ENCODE measurements at places on chromosomes 11 and 22. TPM values are rescaled to one million over a fixed set of nuclear protein-coding genes. Genes with fewer than 3 reads are reported as not detected.

Gene TRPM5
- total RNA-seq = not detected

Gene PANX1
- 21.7 TPM for total RNA-seq

Gene CATSPERZ
- total RNA-seq = 0.73 TPM

Gene PHOX2A
- total RNA-seq = not detected

Gene GGT5
- total RNA-seq = 0.69 TPM

Gene SF3A1
- 31.8 TPM for total RNA-seq

Gene OR52N4
- total RNA-seq = not detected

Gene MUC6
- not detected for total RNA-seq

Gene HBE1
- total RNA-seq = 0.35 TPM

Gene TSSK2
- total RNA-seq = not detected

Gene TMEM109
- 10.7 TPM for total RNA-seq

Gene PNPLA3
- total RNA-seq = 16.9 TPM

Gene POTEH
- not detected for total RNA-seq

Gene CALCA
- total RNA-seq = not detected

Gene APOBEC3F
- 2.9 TPM for total RNA-seq

Gene ANKK1
- not detected for total RNA-seq

Gene HTR3B
- 1.7 TPM for total RNA-seq

Gene NRGN
- not detected for total RNA-seq

Gene MFRP
- total RNA-seq = not detected

Gene GNAZ
- 22.3 TPM for total RNA-seq

Gene MYO7A
- total RNA-seq = 7.5 TPM

Gene SLC17A6
- not detected for total RNA-seq

Gene ABTB2
- 5.1 TPM for total RNA-seq

Gene BAIAP2L2
- 4.4 TPM for total RNA-seq

Gene GRM5
- total RNA-seq = not detected

Gene NLRP10
- total RNA-seq = not detected

Gene CD6
- not detected for total RNA-seq

Gene CHST1
- total RNA-seq = not detected

Gene THY1
- total RNA-seq = not detected

Gene CEND1
- not detected for total RNA-seq

Gene P4HA3
- not detected for total RNA-seq

Gene GVQW3
- 2.9 TPM for total RNA-seq

Gene ASRGL1
- total RNA-seq = 56.4 TPM

Gene UCP2
- total RNA-seq = 3.2 TPM

Gene OR52I1
- not detected for total RNA-seq

Gene C11orf98
- 91.8 TPM for total RNA-seq

Gene ALX4
- not detected for total RNA-seq

Gene SPATA19
- not detected for total RNA-seq

Gene LRRC32
- total RNA-seq = not detected

Gene SYT13
- total RNA-seq = 0.14 TPM

Gene GRAP2
- not detected for total RNA-seq

Gene DDI1
- total RNA-seq = not detected

Gene BID
- total RNA-seq = 47.6 TPM

Gene MTMR3
- total RNA-seq = 15.8 TPM

Gene OR2AG2
- not detected for total RNA-seq

Gene LGALS1
- total RNA-seq = 103 TPM

Gene GATD1
- total RNA-seq = 35.8 TPM

Gene RNF169
- 14.2 TPM for total RNA-seq

Gene PTPMT1
- total RNA-seq = 129 TPM

Gene TMEM218
- total RNA-seq = 14.2 TPM

Gene SLC1A2
- total RNA-seq = 16.5 TPM

Gene TRIM48
- not detected for total RNA-seq

Gene OR51E2
- not detected for total RNA-seq

Gene BEST1
- 0.09 TPM for total RNA-seq

Gene SIAE
- 7.0 TPM for total RNA-seq

Gene C11orf42
- not detected for total RNA-seq

Gene WNT7B
- total RNA-seq = 0.09 TPM

Gene PTGDR2
- total RNA-seq = 1.0 TPM

Data from HepG2 (cell line).